ENCODE measurements at places on chromosomes 11 and 22.
A peak's percentile ranks its signal among the peaks of the same experiment; 100 is the strongest.

- no peak for DNase-seq
Observed at GRCh38 chr11:28606930-28607329, 498.7 kb downstream of the METTL15 start.

- DNase-seq, result peak; percentile 94
Observed at GRCh38 chr11:62555464-62556107, 9.0 kb upstream of the AHNAK start.

DNA sequence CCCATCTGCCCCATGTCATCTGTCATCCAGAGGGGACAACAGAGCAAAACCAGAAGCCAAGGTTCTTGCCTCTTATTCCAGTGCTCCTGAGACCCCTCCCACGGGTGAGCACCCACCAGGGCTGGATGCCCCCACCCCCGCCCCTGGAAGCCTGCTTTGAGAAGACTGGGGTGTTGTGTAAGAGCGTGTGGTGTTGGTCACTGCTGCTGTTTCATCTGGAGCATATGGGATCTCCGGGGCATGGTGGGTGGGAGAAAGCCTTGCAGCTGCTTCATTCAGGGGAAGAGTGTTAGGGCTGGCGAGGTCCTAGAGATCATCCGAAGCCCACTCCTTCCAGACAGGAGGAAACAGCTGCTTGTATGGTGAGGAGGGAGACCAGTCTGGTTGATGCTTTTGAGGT, 54.1 kb downstream of the CHRDL2 start:
- no peak for DNase-seq

DNA sequence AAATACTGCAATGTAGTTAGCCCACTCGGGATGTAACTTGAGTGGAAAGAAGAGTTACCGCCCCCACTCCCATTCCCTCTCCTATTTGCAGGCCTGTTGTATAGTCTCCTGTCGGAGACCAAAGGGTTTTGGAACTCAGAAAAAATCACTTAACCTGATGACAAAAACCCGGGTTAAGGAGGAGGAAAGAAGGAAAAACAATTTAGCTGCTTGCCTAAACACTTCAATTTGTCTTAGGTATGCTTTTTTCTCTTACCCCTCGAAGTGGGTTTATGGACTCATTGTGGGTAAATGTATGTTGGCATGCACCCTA, 2.2 kb downstream of the YAP1 start:
- no peak for DNase-seq

- DNase-seq, result peak; percentile 33
Observed at GRCh38 chr11:30143098-30143705, 87.6 kb upstream of the FSHB start.

- no peak for DNase-seq
Observed at GRCh38 chr11:26741036-26741435, 19.2 kb upstream of the SLC5A12 start.

DNA sequence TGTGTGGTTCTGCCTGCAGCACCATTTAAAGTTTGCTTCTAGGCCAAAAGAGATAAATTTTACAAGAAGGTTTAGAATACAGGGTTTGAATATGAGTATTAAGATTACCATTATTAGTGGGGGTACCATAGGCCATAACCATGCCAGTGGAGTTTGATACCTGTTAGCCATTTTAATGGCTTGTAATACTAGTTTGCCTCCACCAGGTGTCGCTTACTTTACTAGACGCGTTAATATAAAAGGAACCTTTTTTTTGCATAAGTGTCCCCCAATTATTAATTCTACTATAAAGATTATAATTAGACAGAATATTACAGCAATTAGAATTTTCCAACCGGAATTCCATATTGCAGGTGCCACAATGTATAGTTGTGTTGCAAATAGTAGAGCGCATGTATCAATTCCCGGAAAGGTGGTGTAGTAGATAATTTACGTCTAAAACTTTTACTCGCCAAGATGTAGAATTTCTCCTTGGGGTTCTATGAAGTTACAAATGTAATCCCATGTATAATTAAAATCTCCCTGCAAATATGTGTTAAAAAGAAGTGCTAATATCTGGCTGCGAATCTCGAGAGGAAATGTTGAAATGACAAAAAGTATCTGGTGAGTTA, 16.1 kb downstream of the MS4A6E start:
- DNase-seq, result peak; percentile 36

GRCh38 chr11:117989351-117990102, 3.3 kb downstream of the IL10RA start:
- DNase-seq, result no peak

DNA sequence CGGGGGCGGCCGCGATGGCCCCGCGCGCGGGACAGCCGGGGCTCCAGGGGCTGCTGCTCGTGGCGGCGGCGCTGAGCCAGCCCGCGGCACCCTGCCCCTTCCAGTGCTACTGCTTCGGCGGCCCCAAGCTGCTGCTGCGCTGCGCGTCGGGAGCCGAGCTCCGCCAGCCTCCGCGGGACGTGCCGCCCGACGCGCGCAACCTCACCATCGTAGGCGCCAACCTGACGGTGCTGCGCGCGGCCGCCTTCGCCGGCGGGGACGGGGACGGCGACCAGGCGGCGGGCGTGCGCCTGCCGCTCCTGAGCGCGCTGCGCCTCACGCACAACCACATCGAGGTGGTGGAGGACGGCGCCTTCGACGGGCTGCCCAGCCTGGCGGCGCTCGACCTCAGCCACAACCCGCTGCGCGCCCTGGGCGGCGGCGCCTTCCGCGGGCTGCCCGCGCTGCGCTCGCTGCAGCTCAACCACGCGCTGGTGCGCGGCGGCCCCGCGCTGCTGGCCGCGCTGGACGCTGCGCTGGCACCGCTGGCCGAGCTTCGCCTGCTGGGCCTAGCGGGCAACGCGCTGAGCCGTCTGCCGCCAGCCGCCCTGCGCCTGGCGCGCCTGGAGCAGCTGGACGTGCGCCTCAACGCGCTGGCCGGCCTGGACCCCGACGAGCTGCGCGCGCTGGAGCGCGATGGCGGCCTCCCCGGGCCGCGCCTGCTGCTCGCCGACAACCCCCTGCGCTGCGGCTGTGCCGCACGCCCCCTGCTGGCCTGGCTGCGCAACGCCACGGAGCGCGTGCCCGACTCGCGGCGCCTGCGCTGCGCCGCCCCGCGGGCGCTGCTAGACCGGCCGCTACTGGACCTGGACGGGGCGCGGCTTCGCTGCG, 697 bp downstream of the TPBGL start:
- peak; percentile 90 for DNase-seq

Measured in CD4-positive, alpha-beta T cell treated with Interleukin-21 for 1 hour (primary cell).